ENCODE measurements at places on chromosomes 16 and 17.

- DNase-seq: no peak
Measured at GRCh38 chr16:81657781-81658180, 121.3 kb upstream of the PLCG2 start.

- DNase-seq: no peak
Measured at GRCh38 chr16:87129771-87130170, 187.4 kb downstream of the C16orf95 start.

DNA sequence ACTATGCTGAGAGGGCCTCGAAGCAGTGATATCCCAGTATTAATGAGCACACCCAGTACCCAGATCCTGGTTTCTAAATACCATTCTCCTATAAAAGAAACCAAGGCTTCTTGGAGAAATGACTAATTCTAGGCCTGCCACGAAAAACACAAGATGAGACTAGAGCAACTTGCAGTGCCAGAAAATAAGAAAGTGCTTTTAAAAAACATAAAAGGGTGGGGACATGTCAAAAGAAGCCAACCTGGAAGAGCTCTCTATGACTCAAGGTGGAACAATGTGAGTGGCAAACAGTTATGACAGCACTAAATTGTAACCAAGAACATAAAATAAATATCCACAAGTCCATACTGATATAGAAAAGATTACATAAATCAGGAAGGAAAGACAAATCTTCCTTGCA is 153.2 kb upstream of the KCNJ18 start:
- DNase-seq: no peak

DNA sequence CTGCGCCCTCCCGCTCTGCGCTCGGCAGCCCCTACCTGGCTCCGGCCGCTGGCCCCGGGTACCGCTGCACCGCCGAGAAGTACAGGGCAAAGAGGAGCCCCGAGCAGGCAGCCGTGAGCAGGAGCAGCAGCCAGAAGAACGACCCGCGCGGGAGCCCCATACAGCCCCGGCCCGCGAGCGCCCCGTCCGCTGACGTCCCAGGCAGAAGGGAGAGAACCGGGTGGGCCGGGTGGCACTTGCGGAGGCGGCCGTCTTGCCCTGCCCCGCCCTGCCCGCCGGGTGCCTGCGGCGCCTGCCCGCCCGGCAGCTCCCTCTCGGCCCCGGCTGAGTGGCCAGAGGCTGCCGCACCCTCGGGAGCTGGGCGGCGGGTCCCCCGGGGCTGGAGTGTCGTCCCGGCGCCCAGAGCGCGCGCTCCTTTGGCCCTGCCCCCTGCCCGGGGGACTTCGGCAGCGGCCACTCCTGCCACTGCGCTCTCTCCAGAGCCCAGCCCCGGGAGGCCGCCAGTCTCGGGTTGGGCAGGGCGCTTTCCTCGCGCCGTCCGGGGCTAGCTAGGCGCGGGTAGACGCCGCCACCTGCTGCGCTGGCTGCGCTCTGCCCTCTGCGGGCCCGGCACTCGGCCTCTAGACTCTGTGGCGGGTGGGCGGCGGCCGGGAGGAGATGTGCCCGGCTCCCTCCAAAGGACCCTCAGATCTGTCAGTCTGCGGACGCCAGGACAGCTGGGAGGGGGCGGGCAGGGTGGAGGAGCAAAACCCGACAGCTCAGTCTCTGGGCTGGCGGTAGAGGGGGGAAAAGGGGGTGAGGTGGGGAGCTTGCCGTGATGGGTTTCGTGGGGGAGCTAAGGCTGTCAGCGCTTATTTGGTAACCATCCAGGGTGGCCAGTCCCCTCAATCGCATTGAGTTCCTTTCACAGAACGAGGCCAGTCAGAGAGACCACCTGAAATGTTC is at the start of gene ST6GALNAC2:
Gene ST6GALNAC2, minus strand, starts transcription at position 212 of the 945 bp plus-strand sequence. Its CDS starts 52 bp downstream, at position 160.
- no peak for DNase-seq

DNA sequence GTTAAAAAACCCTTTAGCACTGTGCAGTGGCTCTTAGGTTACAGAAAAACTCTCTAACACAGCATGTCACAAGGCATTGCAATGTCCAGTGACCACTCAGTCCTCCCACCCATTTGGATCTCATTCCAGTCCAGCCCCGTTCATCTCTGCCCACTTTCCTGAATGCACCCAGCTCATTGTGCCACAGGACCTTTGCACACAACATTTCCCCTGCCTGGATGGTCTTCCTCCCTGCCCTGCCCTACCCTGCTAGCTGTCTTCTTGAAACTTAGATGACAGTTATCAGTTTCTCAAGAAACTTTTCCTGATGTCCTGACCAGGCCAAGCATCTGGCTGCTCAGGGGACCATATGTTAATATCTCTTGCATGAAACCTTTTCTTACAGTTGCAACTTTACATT is 67.2 kb downstream of the WWP2 start:
- DNase-seq: no peak

Measured in LNCaP clone FGC (cell line).